Cortex of kidney (tissue), 1 donor: ENCODE measurements at places on chromosomes 6 and 20.

- no peak for DNase-seq
Measured at GRCh38 chr6:19838442-19839236, 1.5 kb downstream of the ID4 start.

DNA sequence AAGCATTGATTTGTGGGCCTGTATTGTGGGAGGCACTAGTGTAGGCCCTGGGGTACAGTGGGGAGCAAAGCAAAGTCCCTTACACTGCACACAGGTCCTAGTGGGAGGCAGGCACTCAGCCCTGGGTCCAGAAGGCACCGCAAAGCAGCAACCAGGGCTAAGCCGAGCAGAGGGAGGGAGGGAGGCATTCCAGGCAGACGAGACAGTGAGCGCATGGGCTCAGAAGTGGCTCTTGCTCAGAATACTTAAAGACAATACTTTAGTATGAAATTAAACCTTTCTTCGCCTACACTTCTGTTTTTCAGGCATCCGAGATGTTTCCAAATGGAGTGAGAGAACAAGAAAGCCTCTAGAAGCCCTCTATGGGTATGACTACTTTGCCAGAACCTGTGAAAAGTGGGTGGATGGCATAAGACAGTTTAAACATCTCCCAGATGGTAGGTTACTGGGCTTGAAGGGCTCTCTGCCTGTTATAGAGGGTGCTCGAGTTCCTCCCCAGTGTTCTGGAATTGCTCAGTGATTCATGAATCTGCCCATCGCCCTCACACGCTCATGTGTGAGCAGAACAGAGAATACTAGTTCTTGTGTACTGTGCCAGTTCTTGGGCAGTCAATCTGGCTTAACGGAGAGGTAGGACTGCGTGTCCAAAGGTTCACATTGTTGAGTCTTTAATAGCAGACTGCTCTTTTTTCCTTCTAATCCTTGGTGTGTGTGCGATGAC lies 18.7 kb downstream of the BPHL start:
- no peak for DNase-seq

- DNase-seq: no peak
Measured at GRCh38 chr6:162119341-162119740, 608.2 kb downstream of the PRKN start.

DNA sequence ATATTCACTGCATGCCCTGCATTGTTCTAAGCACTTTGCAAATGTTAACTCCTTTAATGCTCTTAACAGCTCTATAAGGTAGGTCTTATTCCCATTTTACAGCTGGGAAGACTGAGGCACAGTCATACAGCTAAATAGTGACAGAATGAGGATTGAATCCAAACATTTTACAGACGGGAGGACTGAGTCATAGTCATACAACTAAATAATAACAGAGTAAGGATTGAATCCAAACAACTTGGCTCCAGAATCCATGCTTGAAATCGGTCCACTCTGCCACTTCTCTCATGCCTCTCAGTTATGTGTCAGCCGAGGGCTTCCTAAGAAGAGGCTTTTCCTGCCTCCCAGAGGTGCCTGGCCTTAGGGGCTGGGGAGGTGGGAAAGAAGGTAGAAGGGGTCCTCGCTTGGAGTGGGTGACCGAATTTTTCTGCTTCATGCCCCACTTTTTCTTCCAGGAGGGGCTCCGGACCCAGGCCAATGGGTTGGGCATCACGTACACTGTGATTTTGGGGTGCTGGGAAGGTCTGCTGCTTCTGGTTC lies 137.4 kb upstream of the RNF24 start:
- DNase-seq: no peak

DNA sequence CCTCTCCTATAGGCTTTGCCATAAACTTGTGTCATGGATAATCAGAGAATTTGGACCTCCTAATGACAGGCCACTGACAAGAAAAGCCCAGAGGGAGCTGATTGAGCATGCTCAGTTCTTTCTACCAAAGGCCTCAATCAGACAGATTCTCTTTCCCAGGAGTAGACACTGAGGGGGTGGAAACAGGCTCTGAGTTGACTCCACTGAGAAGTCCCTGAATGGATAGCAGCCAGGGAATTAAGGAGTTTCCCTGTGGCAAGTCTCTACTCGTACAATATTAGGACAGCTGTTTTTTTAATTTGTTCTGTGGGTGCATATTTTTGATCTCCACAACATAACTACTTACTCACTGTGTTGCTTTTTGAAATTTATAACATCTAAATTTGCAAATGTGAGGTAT lies 63.3 kb downstream of the SLC16A10 start:
- DNase-seq: no peak

DNA sequence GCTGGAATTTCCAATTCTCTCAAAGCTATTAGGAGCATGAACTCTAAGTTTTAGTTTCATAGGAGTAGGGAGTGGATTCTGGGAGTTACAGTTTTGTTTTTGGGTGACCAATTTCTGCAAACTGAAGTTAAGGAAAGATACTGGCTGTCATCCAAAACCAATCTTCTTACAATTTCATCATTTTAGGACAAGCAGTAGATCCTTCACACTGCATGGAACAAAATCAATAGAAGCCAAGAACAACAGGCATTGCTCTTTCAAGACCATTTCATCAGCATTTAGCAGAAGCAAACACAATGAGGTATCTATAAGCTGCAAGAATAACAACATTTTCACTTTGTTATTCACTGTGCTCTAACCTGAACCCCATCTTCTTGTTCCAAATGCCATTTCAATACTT lies 173.0 kb downstream of the GMDS start:
- no peak for DNase-seq

DNA sequence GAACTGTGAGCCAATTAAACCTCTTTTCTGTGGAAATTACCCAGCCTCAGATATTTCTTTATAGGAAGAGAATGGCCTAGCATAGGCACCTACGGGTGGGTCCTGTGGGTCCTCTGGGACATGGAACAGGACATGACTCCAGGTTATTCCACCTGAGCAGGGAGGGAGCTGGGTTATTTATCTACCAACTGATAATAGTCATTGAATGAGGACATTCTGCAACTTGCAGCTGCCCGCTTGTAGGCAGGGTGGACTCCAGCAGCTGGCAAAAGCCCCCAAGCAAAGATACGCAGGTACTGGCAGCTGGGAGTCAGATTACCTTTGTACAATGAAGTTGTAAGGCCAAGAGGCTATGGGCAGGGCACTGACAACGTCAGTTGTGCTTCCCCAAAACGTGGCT lies 1.4 kb upstream of the BANF2 start:
- DNase-seq: no peak

DNA sequence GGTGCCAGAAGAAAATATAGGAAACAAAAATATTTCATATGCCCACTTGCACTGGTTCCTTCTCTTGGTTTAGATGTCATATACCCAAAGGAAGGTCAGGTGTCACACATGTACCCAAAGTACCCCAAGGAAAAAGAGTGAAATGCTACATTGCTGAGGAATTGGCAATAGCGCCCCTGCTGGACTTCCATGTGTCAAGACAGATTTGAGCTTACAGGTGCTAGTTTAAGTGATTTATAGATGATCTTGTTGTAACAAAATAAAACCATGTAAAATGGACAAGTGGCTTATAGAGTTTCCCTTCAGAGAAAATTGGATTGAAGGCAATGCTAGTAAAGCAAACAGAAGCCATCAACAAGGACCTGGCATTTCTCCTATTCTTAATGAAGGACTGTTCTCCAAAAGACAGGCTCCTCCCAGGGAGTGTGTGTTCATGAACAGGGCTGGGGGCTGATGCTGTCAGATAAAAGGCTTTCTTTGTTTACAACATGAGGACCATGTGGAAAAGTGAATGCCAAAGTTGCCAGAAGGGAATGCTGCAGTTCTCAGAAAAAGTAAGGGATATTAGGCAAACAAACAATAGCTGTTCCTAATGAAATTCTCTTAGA lies 64.3 kb upstream of the PAK5 start:
- DNase-seq: no peak

- no peak for DNase-seq
Measured at GRCh38 chr6:12356431-12356830, 66.3 kb downstream of the EDN1 start.

- DNase-seq: no peak
Measured at GRCh38 chr20:44955270-44955669, 4.9 kb downstream of the TOMM34 start.

DNA sequence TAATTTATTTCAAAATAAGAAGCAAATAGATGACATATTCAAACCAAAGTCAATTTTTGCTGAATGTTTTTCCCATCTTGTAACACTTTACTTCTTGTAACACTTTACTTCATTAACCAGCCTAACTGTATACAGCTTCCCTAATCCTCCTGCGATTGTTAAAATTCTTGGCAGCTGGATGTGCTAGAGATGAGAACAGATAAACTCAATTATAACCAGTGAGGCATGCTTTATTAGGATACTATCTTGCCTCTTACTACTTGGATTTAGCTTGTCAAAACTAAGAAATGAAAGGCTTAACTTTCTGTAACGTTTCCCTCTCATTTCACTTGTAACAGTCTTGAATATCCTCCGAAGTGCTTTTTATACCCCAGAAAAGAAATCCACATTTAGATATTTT lies 94.1 kb upstream of the BMP5 start:
- DNase-seq: no peak

- DNase-seq: no peak
Measured at GRCh38 chr6:150592377-150592995, 7.2 kb upstream of the PLEKHG1 start.

- no peak for DNase-seq
Measured at GRCh38 chr6:111087871-111088667, 766 bp downstream of the SLC16A10 start.

GRCh38 chr20:31675828-31676608 lies 38.3 kb downstream of the COX4I2 start:
- no peak for DNase-seq

- DNase-seq: no peak
Measured at GRCh38 chr6:132685009-132685408, 26.0 kb upstream of the TAAR1 start.
